ENCODE measurements at places on chromosomes 5 and 9. TPM values are rescaled to one million over a fixed set of nuclear protein-coding genes. Genes with fewer than 3 reads are reported as not detected.

Gene NME5
- total RNA-seq = 2.0 TPM

Gene CPLANE1
- 23.9 TPM for total RNA-seq

Gene ZNF454
- total RNA-seq = 0.49 TPM

Gene EXD3
- total RNA-seq = 10.7 TPM

Gene SMC5
- 37.7 TPM for total RNA-seq

Gene CDH9
- not detected for total RNA-seq

Data from chondrocyte (in vitro differentiated cells).